ENCODE measurements at places on chromosomes 3 and 15. TPM values are rescaled to one million over a fixed set of nuclear protein-coding genes. Genes with fewer than 3 reads are reported as not detected.

RASL12 gene
- total RNA-seq = not detected

C3orf52 gene
- 2.0 TPM for total RNA-seq

DAZL gene
- total RNA-seq = not detected

DNA sequence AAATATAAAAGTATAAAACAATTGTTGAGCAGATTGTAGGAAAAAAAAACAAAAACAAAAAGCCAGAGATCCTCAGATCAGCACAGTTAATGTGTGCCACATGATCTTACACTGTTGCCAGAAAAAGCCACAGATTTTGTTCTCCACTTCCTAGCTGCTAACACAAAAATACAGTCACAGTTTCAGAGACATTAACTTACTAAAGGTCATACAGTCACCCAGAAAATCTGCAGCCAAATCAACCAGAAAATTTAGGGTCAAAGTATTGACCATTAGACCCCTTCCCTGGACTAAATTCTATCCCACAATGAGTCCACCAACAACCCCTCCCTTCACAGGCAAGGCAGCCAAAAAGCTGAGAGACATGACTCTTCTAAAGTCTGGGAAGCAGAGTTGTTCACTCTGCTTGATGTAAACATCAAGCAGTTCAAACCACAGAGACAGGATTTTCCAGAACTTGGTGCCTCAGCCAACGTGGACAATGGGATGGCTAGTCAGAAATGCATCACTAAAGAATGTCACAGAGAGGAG is 59.1 kb downstream of the SST start:
- peaks cover 82% of the 10 kb centered on the region for H3K27me3 ChIP-seq
- peaks cover 4% of the 10 kb centered on the region for H3K4me1 ChIP-seq
- no peak overlapping the region for H3K27ac ChIP-seq
- no peak overlapping the region for H3K4me3 ChIP-seq

DNA sequence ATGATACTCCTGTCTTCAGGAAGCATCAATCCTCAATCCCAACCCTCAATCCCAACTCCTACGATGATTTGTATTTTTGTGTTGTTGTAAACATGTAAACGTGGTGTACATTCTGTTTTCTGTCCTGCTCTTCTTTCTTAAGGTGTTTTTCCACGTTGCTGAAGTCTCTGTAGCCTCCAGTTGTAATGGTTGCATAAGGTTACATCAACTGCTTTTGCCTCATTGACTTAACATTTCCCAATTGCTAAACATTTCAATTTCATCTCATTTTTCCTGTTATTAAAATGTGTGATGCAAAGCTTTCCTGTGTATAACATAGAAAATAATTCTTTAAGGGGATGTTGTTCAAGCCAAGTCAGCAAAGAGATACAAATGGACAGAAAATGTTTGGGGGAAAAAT is 33.4 kb downstream of the HRH1 start:
- peaks cover 34% of the 10 kb centered on the region for H3K27me3 ChIP-seq
- peaks cover 2% of the 10 kb centered on the region for H3K36me3 ChIP-seq
- no peaks in the 10 kb centered on the region for H3K4me1 ChIP-seq
- no peak for DNase-seq
- no peak overlapping the region for H3K4me3 ChIP-seq

- peaks cover 2% of the 10 kb centered on the region for H3K4me1 ChIP-seq
- no peak for DNase-seq
- H3K27ac ChIP-seq = no peak overlapping the region
- H3K27me3 ChIP-seq = no peaks in the 10 kb centered on the region
Measured at GRCh38 chr3:193573403-193574191, 18.9 kb upstream of the ATP13A4 start.

- H3K4me3 ChIP-seq = no peak overlapping the region
- no peaks in the 10 kb centered on the region for H3K4me1 ChIP-seq
- H3K27me3 ChIP-seq = peaks cover 14% of the 10 kb centered on the region
- no peak for DNase-seq
- H3K36me3 ChIP-seq = no peaks in the 10 kb centered on the region
- H3K27ac ChIP-seq = no peak overlapping the region
Measured at GRCh38 chr3:23752126-23752525, 53.6 kb upstream of the UBE2E1 start.

DNA sequence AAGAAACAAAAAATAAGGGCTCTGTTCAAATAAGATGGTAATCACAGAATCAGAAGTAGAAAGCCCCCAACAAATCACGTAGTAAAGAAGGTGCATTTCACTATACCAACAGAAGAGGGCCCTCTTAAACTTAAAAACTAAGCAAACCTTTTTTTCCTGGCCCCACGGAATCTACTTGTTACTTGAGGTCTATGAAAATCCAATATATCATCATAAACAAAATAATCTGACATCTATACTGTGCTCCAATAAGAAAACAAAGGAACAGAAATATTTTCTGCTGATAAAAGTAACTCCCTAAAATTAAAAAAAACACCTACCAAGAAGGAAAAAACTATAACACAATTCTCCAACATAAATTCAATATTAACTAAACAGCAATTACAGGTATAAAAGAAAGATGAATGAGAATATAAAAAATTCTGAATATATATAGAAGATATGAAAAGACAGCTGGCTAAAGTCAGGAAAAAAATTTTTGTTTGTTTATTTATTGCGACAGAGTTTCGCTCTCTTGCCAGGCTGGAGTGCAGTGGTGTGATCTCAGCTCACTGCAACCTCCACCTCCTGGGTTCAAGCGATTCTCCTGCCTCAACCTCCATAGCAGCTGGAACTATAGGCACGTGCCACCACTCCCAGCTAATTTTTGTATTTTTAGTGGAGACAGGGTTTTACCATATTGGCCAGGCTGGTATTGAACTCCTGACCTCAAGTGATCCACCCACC is 81.8 kb downstream of the CLASP2 start:
- no peaks in the 10 kb centered on the region for H3K4me1 ChIP-seq
- H3K27me3 ChIP-seq = no peaks in the 10 kb centered on the region
- H3K36me3 ChIP-seq = peaks cover 3% of the 10 kb centered on the region
- no peak for DNase-seq
- peak overlapping the region; percentile 9 for H3K27ac ChIP-seq

GRCh38 chr3:108171106-108171505 is 51.1 kb downstream of the IFT57 start:
- no peak for DNase-seq
- peaks cover 4% of the 10 kb centered on the region for H3K36me3 ChIP-seq
- H3K4me1 ChIP-seq = peaks cover 22% of the 10 kb centered on the region
- H3K27ac ChIP-seq = no peak overlapping the region

Data from T-helper 17 cell (primary cell).